ENCODE measurements at places on chromosomes 6 and 20.

DNA sequence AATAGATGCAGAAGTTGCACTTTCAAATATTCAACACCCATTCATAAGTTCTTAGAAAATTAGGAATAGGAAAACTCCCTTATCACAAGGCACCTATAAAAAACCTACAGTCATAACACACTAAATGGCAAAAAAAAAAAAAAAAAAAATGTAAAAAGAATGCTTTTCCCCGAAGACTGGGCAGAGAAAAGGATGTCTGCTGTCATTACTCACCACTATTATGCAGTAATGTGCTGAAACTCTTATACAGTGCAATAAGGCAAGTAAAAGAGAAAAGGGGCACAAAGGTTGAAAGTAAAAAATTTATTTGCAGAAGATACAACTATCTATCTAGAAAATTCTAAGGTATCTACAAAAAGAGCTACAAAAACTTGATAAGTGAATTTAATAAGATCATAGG lies 607.8 kb upstream of the ARID1B start:
- DNase-seq: no peak

- DNase-seq: no peak
Observed at GRCh38 chr6:119830494-119831295, 481.1 kb upstream of the MAN1A1 start.

DNA sequence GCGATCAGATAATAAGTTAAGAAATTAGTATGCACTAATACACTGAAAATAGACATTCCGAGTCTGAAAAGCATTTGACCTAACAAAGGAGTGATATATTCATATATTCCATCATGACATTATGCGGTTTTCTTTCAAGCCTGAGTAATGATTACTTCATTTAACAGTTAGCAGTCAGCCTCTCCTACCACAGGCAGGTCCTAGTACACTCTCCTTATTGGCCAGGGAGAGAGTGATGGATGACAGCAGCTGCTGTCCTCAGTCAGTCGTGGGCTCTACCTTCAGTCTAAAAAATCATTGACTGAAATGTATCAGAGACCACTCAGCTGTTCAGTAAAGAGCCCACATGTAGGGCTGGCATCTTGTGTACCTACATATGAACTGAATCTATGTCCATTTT lies 33.2 kb upstream of the VGLL2 start:
- DNase-seq: no peak

DNA sequence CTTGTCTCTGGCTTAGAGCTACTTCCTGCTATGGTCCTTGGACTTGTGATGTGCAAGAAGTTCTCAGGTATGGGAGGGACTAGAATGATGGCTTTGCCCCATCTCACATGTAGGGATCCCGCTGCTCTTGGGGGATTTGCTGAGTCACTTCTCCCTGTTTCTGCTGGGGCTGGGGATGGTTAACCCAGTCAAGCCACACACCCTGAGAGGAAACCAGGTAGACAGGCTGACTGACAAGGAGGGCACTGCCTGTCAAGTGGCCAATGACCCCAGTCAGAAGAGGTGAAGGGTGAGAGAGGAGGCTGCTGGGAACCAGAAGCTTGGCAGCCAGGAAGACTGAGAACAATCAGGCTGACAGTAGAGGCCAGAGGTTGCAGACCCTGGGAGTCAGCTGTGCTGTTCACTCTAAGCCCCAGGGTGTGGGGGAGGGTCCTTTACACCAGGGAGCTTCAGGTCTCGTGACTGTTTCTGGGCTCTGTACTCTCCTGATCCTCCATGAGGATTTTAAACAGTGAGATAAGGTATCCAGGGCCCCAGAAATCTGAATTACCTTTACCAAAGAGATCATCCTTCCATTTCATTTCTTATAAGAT lies 34.6 kb downstream of the HLA-F start:
- no peak for DNase-seq

- DNase-seq: no peak
Observed at GRCh38 chr6:32589596-32590449, at the start of gene HLA-DRB1. TSS of gene HLA-DRB1 (minus strand) at chr6:32589848. CDS start at chr6:32589742, 106 bp downstream.

DNA sequence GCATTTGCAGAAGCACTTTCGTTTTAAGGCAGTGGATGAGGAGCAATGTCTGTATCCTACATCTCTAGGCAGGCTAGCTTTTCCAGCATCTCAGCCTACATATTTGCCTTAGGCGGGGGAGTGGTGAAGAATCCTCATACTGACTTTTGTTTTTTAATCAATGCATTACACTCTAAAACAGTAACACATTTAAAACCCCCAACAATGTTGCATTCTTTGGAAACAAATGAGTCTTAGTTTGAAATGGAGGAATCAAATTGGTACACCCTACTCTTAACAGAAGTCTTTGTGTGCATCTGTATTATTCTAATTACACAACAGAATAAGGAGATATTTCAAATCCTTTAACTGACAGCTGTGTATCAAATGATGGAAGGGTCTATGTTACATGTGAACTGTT lies 9.0 kb downstream of the NKAIN2 start:
- DNase-seq: no peak

- DNase-seq: no peak
Observed at GRCh38 chr6:162200041-162200440, 527.5 kb downstream of the PRKN start.

DNA sequence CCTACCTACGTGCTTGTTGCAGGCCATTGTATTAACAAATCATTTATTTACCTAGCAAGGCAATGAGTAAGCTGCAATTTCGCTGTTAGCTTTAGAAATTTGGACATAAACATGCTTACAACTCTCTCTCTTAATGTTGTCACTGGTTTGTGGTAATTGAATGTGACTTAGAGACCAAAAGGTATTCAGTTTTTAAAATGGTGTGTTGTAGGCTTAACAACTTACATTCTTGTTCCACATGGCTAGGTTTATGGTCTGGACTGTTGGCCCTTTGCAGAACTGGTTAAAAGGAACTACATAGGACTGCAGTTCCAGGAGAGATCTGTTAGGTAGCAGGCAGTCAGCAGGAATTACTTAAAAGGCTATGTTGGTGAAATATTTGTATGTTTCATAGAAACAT lies 10.3 kb upstream of the CTAGE9 start:
- no peak for DNase-seq

DNA sequence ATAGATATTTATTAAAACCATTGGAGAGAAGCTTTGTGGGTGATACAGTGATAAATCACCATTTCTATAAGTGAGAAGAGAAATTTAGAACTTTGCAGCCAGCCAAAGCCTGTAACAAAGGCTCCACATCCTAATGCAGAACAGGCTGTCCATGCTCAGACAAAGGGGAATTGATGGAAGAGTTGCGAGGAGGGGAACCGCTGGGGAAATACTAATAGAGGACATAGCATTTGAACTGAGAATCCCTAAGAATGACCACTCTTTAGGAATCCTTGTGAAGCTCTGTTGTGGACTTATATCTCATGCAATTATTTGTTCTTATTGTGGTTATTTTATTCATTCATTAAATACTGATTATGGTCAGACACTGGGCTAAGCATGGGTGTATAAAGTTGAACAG lies 167.8 kb downstream of the PHF3 start:
- DNase-seq: no peak

DNA sequence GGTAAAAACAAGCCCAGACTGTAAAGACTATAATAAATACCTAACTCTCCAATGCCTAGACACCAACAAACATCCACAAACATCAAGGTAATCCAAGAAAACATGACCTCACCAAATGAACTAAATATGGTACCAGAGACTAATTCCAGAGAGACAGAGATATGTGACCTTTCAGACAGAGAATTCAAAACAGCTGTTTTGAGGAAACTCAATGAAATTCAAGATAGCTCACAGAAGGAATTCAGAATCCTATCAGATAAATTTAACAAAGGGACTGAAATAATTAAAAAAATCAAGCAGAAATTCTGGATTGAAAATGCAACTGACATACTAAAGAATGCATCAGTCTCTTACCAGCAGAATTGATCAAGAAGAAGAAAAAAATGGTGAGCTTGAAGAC lies 26.6 kb downstream of the NCOA6 start:
- DNase-seq: no peak

All from T follicular helper cell (primary cell).